GM13976 (cell line): ENCODE measurements at places on chromosomes 3 and 15.

DNA sequence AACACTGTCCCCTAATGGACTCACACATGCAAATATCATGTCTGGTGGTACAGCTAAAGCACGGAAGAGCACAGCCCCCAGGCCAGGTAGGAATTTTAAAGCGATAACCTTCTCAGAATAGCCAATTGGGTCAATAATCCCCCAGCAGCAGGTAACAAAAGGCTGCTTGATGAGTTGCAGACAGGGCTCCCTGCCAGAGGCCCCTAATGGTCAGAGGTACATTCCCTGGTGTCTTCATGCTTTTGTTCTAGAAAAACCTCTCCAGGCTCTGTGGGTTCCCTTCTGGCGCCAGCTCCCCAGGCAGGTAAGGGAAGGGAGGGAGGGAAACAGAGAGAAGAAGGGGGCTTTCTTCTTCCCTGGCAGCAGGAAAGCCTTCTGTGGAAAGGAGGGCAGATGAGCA lies 43.4 kb upstream of the PRTG start:
- no peak for DNase-seq

GRCh38 chr15:75171408-75171807 lies 30.3 kb upstream of the C15orf39 start:
- DNase-seq, result no peak

DNA sequence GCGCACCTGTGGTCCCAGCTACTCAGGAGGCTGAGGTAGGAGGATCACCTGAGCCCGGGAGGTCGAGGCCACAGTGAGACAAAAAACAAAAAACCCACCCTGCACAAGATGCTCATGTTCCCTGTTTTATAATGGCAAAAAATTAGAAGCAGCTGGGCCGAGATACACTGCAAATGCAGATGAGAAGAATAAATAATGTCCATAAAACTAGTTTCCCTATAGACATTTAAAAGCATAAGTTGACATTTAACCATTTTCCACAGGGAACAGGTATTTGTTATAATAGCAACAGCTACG lies 537 bp upstream of the SCAP start:
- no peak for DNase-seq

GRCh38 chr3:133967992-133968892 lies 61.5 kb downstream of the SLCO2A1 start:
- no peak for DNase-seq

DNA sequence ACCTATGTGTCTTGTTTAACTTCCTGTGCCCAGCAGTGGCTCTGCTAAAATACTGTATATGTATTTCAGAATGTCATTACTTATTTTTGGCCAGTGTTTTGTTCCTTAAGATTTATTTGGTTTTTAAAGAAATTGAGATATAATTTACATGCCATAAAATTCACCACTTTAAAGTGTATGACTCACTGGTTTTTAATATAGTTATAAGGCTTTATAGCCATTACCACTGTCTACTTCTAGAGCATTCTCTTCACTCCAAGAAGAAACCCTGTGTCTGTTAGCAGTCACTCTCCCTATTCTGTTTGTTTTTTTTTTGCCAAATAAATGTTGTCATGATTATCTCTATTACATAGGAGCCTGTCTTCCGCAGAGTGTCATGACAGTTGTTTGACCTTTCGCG lies 25.8 kb downstream of the PPM1L start:
- no peak for DNase-seq

DNA sequence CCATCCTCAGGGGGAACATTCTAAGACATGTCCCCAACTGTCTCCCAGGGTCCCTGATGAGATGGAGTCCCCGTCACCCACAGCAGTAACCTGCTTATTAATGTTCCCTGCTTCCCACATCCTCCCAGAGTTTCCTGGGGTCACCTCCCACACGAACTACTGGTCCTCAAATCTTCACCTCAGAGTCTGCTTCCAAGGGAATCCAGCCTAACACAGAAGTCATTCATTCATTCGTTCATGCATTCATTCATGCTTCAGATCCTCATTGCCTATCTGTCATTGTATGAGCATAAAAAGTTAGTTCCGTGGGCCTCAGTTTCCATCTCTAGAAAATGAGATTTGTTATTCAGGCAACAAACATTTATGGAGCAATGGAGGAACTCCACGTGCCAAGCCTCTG lies 516.2 kb downstream of the SHQ1 start:
- no peak for DNase-seq

- no peak for DNase-seq
Observed at GRCh38 chr15:78321786-78322185, 18.4 kb upstream of the CRABP1 start.

- DNase-seq, result peak; percentile 62
Observed at GRCh38 chr3:177337541-177338331, 140.5 kb upstream of the TBL1XR1 start.

DNA sequence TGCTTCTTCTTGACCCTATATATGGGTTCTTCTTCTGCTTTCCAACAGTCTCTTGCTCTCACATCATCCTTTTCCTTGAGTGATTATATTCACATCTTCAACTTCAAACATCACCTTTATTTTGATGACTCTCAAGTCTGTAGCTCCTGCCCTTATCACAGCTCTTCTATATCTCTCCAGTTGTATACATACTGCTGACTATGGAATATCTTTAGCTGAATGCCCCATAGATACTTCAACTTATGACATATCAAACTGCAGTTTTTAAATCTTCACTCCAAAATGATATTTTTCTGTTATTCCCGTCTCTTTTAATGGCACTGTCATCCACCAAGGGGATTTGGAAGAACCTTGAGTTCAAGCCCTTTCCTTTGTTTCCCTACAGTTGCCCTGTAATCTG lies 139.1 kb downstream of the ZBTB20 start:
- DNase-seq, result no peak

- no peak for DNase-seq
Observed at GRCh38 chr3:11434563-11435096, 162.4 kb downstream of the ATG7 start.

DNA sequence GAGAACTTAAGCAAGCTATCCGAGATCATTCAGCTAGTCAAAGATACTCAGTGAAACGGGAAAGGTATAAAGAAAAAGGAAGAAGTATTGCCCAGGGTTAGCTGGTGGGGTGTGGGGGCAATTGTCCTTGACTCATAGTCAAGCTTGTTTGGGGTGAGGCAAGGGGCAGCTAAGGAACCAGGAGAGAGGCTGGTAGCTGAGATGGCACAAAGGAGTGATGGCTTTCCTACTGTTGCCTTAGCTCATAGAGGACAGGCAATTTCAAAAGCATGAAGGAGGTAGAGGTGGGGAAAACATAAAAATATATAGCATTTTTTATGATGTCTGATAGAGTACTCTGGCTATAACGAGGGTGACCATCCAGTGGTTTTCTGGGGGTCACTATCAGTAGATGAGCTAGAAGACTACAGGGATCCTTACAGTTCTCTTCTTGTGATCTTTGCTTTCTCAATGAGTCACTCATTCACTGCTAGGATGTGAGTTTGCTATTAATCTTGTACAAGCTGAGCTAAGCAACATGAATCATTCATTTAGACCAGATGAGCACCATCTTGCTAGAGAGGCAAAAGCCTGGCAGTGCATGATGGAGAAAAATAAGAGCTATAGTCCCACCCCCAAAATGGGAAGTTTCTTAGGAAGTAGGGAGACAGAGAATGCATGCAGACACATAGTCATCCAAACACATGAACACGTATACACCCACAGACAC lies 207.1 kb upstream of the PFN2 start:
- DNase-seq, result no peak

- no peak for DNase-seq
Observed at GRCh38 chr15:94682171-94682570, 450.8 kb downstream of the MCTP2 start.

GRCh38 chr3:193943851-193944517 lies 192.0 kb upstream of the HES1 start:
- DNase-seq, result no peak

GRCh38 chr15:57309856-57310760 lies 66.2 kb upstream of the CGNL1 start:
- no peak for DNase-seq

DNA sequence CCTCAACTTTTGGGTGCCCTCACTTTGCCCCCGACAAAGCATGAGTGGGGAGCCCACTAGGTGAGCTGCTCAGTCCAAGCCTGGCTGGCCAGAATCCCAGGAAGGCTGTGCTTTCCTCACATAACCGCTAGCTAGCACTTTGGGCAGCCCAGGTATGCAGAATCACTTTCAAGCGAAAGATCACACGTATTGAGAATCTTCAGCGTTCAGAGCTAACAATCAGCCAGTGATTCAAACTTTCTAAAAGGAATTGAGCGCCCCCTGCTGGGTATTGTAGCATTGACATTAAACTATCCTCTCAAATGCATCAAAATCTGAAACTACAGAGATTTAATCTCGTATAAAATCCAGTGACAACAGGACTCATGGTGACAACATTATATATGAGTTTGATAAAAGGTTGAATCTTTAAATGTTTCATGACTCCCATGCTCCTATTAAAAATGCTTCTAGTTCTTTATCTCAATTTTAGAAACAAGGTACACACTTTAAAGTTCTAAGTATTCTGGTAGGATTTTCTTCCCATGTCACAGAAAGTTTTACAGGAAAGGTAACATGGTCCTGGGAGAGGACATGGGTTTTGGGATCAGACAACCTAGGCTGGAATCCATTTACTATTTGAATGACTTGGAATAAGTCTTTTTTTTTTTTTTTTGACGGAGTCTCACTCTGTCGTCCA lies 11.8 kb downstream of the ANAPC13 start:
- peak; percentile 53 for DNase-seq

DNA sequence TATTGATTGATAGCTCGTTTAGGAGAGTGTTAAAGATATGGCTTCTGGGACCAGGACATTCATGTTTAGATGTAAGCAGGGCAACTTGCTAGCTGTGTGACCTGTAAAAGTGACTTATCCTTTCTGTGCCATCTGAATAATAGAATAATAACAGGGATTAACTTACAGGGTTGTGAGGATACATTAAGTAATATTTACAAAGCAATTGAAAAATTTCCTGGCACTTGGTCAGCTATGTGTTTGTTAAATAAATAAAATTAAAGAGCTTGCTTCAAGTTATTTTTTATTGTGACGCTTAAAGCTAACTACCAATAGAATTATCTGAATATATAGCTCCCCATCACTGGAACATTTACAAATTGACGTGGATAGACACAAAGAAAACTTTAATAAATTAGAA lies 287.9 kb upstream of the CDIN1 start:
- no peak for DNase-seq

- DNase-seq, result no peak
Observed at GRCh38 chr3:44013967-44014366, 227.7 kb upstream of the TOPAZ1 start.

- no peak for DNase-seq
Observed at GRCh38 chr3:115990669-115991068, 367.4 kb downstream of the GAP43 start.

GRCh38 chr3:38843898-38844297 lies 27.9 kb upstream of the SCN10A start:
- no peak for DNase-seq

DNA sequence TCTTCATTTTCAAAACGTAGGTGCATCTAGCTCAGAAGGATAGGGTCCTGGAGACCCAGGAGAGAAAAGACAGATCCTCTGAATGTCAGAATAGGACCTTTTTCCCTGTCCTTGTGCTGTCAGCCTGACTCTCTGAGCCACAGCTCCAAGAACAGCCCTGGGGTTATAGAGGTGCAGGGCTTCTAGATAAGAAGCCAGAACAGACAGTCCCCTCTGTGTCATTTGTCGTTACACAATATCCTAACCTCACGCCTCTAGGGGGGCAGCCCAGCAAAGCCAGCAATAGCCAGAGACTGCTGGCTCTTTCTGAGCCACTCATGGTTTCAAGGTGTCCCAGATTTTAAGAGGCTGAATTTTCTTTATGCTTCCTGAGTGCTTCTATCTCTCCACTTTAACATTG lies 153.2 kb upstream of the THBS1 start:
- no peak for DNase-seq

GRCh38 chr3:11385891-11386290 lies 113.7 kb downstream of the ATG7 start:
- DNase-seq, result no peak

- DNase-seq, result no peak
Observed at GRCh38 chr15:88090481-88091011, 166.0 kb downstream of the NTRK3 start.

- DNase-seq, result no peak
Observed at GRCh38 chr3:14393440-14394106, 8.8 kb upstream of the SLC6A6 start.

DNA sequence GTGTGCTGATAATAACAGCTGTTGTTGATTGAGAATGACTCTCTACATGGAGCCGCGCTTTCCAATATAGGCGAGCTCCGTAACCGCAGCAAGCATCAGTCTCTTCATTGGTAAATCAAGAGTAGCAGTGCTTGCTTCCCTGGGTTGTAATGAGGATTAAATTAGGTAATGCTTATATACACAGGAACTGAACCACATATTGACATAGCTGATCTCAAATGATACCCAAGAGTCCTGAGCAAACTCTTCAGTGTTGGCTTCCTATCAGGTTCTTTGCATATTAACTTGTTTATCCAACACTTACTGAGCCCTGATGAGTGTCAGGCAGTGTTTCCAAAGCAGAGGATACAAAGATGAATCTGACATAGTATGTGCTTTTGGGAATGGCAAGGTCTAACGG lies 46.4 kb upstream of the SLCO3A1 start:
- no peak for DNase-seq

DNA sequence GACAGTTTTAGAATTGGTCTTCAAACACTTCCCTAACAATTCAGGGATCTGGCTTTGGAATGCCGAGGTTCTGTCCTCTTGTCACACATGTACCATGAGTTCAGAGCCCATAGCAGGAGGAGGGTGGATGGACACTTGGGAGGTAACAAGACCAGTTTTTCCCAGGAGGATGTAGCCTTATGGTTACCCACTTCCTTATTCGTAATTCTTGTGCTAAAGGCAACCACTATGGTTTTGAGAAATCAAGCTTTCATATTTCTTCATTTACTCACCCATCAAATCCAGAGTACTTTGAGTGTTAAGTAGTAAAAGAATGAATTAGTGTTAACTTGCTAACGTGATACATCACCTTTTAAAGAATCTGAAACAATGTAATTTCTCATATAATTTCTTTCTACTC lies 479.6 kb upstream of the ALCAM start:
- no peak for DNase-seq

DNA sequence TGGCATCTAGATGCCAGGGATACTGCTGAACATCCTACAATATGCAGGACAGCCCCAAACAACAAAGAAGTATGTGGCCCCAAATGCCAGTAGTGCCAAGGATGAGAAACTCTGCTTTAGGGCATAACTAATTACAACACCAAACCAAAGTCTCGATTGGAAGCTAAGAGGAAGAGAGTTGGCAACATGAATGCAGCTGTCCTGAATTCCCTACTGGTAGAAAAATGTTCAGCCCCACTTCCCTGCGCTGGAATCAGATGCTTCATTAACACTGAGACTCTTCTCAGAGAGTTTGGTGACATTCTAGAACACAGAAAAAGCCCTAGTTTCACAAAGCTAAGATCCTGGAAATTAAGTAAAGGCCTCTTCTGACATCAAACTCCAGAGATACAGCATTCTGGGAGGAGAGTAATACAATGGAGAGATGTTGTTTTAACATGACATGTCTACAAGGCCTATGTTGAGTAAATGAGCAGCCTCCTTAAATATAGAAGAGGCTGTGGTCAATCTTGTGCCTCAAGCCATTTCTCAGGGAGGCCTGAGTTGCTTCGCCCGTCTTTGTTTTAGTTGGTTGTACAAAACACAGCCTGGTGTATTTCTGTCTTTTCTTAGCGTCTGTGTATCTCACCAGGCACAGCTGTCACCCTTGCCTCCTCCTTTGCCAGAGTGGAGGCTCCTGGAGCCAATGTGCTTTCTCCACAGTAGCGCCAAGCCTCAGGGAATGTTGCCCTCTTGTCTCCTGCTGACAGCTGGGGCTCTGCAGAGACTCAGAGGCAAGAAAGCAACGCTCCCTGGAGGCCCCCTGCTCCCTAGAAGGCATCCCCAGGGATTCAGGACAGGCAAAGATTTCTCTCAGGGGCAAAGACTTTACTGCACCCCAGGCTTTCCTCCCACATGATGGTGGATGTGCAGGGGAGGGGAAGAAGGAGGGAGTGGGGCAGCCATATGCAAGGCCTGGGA lies 25.1 kb upstream of the CTNNB1 start:
- no peak for DNase-seq
